ENCODE measurements at places on chromosomes 11 and 22.

GRCh38 chr11:134250246-134250645, 2.9 kb downstream of the THYN1 start:
- no peak for DNase-seq

GRCh38 chr11:120336641-120337354, 585 bp downstream of the ARHGEF12 start:
- no peak for DNase-seq

GRCh38 chr22:48710410-48710809, 1117.3 kb downstream of the BRD1 start:
- DNase-seq, result no peak

DNA sequence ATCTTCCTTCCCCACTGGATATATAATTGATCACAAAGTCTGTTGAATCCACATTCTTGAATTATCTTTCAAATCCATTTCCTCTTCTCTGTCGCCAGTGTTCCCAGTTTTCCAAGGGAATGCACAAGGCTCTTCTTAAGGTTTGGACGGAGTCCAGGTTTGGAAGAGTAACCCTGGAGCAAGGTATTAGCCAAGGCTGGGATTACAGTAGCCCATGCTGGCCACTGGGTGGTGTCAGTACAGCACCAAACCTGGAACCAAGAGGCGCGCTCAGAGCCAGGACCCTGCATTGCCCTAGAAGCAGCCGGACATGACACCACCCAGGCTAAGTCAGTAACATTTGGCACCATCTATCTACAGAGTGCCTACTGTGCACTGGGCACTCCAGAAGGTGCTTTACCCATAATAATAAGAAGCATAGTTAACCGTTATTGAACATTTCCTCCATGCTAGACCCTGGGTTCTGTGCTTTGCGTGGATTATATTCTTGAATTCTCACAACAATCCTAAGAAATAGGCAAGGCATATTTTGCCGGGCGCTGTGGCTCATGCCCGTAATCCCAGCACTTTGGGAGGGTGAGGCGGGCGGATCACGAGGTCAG, 48.0 kb upstream of the CLPB start:
- peak; percentile 47 for DNase-seq

GRCh38 chr11:61971248-61972111, 4.0 kb upstream of the FTH1 start:
- DNase-seq, result peak; percentile 21

- DNase-seq, result no peak
These were observed 243.2 kb upstream of the ZC3H12C start for GRCh38 chr11:109849946-109850345.

GRCh38 chr11:70099578-70100279, 21.6 kb downstream of the ANO1 start:
- no peak for DNase-seq

DNA sequence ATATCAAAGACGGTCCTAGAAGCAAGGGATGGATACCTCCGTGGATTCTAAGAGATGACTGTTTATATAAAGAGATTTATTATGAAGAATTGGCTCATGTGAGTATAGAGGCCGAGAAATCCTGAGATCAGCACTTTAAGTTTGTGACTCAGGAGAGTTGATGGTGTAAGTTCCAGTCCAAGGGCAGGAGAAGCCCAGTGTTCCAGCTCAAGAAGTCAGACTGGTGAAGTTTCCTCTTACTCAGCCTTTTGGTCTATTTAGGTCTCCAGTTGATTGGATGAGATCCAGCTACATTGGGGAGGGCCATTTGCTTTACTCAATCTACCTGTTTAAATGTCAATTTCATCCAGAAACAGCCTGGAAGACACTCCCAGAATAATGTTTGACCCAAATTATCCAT, 45.1 kb downstream of the TSPAN18 start:
- DNase-seq, result no peak
